ENCODE measurements at places on chromosomes 6 and 20. TPM values are rescaled to one million over a fixed set of nuclear protein-coding genes. Genes with fewer than 3 reads are reported as not detected.

DNA sequence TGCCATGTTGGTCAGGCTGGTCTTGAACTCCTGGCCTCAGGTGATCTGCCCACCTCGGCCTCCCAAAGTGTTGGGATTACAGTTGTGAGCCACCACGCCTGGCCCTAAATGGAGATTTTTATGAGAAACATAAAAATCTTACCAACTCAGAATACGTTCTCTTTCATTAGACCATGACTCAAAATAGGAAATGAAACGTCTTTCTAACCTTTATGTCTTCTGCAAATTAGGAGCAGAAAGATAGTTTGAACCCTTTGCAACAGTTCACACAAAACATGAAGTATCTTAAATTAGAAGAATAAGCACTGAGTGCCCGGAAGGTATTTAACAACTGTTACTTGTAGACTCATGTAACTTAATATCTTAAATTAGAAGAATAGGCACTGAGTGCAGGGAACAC, 48.3 kb downstream of the AHI1 start:
- DNase-seq = no peak

- no peak for DNase-seq
Observed at GRCh38 chr20:48166082-48166835, 381.0 kb upstream of the SULF2 start.

DNA sequence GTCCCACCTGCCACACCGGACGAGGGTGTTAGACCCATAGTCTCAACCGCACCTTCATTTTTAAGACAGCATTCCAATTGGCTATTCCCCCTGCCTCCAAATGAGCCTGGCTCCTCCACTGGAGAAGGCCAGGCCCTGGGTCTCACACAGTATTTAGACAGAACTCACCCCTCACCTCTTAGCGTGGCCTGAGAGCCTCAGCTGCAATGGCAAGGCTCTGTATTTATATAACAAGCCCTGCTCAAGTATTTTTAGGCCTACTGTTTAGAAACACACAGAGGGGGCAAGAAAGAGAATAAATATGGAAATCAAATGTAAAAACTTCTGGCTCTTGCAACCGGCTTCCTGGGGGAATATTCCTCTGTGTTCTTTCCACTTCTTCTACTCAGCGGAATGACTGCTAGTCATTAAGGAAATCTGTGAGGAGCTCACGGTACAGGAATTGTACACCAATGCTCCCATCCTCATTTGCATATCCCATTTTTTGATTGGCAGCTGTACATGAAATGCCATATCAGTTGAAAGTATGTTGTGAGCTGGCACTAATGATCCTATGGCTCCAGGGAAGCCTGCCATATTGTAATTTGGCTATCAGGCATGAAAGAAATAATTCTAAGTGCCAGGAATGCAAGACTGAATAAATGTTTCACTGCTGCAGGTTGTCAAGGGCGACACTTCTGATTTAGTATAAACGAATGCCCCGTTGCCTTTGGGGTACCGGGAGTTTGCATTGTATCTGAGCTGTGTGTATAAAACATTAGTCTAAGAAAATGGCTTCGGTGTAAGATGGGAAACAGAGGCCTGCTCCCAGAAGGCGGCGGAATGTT, 207.5 kb downstream of the ZNF217 start:
- no peak for DNase-seq

DNA sequence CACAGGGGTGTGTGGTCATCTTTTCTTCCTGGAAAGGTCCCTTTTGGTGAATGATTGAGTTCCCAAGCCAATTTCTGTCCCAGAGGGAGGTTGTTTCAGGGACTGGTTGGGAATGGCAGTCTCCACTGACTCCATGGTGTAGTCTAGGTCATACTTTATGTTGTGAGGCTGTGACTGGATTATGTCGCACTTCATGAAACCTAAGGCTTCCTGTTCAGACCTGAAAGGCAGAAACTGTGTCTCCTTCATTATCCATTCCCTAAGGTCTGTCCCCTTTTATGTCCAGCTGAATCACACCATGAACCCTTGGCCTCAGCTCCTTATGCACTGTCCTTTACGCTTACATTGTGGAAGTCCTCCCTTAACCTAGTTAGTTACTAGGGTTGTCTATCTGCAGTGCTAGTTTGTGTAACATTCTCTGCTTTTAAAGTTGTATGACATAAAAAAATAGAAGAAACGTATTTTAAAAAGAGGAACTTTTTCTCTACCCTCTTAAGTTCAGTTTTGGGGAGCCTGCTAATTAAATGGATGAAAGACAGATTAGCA, 191.3 kb downstream of the JARID2 start:
- no peak for DNase-seq

MYLK2 gene
- 65.9 TPM for total RNA-seq

GRCh38 chr6:139378882-139379341, 4.5 kb upstream of the CITED2 start:
- DNase-seq = no peak

GRCh38 chr6:64266351-64266821, 630.8 kb downstream of the PHF3 start:
- no peak for DNase-seq

- DNase-seq = no peak
Observed at GRCh38 chr20:32193996-32194395, 13.5 kb downstream of the PLAGL2 start.

SLC26A8 gene
- 0.11 TPM for total RNA-seq

DNA sequence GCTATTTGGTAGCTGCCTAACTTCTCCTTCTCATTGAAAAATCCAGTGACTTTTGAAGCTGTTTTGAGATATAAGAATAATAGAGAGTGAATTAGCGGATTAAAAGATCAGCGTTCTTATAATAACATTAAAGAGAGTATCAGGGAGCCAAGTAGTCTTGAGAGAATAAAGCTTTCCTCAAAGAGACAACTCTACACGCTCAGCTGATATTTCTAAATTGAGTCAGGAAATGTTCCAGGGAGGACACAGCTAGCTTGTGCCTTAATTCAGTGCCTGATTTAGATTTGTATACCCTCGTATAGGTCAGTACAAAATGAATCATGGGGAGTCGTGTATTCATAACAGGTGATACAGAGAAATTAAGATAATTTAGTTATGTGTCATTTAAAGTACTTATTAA, 75.1 kb upstream of the QKI start:
- DNase-seq = no peak

PRKN gene
- 13.2 TPM for total RNA-seq

MAP1LC3A gene
- 57.3 TPM for total RNA-seq

GRCh38 chr6:137772541-137773250, 94.4 kb upstream of the TNFAIP3 start:
- no peak for DNase-seq

AURKA gene
- 1.6 TPM for total RNA-seq

GRCh38 chr6:122730775-122731386, 48.6 kb upstream of the FABP7 start:
- DNase-seq = no peak

DNA sequence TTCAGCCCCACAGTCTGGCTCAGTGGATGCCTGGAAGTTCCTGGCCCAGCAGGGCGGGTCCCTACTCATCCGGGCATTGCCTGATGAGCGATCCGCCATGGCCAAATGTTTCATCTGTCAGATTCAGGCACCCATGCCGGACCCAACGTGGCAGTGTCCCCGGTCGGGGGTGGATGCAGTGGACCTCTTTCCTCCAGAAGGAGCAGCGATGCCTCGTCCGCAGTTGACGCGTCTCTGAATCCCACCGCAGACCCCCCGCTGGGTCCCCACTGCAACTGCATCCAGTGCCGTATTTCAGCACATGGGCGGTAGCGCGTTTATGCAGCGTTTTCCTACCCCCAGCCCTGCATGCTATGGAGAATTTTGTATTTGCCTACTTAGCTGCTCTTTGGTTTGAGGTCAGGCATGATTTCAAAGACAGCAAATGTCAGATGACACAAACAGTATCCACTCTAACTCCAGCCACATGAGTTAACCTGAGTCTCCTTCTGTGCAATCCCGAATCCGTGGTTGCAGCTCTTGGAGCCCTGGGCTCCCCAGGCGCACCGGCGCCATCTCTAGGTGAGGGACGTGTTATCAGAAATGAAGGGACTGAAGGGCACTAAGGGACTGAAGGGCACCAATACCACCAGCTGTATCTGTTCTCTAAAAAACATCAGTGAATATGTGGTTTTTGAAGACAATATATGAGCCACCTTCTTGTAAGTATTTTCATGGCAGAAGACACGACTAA, 72.6 kb upstream of the THBS2 start:
- no peak for DNase-seq

EPHA7 gene
- 0.88 TPM for total RNA-seq

GRCh38 chr20:56797023-56797422, 167.9 kb downstream of the TFAP2C start:
- no peak for DNase-seq

LRRC1 gene
- total RNA-seq = 8.5 TPM

GRCh38 chr6:27868311-27868710, 43.9 kb downstream of the OR2B2 start:
- DNase-seq = no peak

- DNase-seq = no peak
Observed at GRCh38 chr6:157943249-157943963, 38.3 kb upstream of the SYNJ2 start.

TOMM6 gene
- 186 TPM for total RNA-seq

PRICKLE4 gene
- 2.1 TPM for total RNA-seq

SOX4 gene
- 0.80 TPM for total RNA-seq

TNNC2 gene
- total RNA-seq = 2,919 TPM

- no peak for DNase-seq
Observed at GRCh38 chr6:109050012-109050411, 44.6 kb downstream of the SESN1 start.

GRCh38 chr20:19977373-19977770, 39.8 kb upstream of the NAA20 start:
- no peak for DNase-seq

GRCh38 chr6:113629975-113630737, 227.0 kb upstream of the MARCKS start:
- no peak for DNase-seq

DNA sequence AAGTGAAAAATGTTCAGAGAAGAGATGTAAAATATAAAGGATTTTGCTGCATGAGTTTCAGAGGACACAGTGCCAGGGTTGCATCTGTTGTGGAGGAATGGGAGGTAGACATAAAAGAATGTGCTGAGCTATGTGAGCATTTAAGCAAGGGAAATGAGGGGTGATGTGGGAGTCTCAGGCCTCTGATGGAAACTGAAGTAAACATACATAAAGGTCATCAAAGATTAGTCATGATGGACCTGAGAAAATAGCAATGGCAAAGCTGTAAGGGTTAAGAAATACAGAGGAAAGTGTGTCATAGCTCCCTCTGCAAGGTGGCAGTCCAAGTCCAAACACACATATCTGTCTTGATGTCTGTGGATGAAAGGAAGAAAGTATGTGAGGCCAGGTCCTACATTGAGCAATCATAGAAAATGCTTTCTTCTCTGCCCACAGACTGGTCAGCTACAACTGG, 306.6 kb upstream of the ECI2 start:
- DNase-seq = no peak

GRCh38 chr20:47198254-47198671, 158.2 kb downstream of the ZMYND8 start:
- no peak for DNase-seq

- DNase-seq = no peak
Observed at GRCh38 chr6:36484736-36485135, 41.9 kb downstream of the KCTD20 start.

DNA sequence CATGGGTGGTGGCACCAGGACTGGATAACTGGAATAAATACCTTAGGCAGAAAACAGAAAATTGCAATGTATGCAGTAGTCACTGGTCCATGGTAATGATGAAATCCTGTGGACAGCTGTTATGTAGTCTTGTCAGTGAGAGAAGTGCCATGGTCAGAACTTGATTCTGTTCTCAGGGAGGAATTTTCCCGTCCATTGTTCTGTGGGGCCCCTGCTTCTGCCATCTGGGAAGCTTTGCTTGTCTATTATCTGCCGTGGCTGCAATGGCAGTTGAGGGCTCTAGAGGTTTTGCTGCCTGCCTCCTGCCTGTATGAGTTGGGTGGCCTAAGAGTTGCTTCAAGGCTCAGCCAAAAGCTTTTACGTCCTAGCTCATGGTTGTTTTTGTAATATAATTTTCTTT, 126.8 kb upstream of the SLC35B3 start:
- no peak for DNase-seq

RREB1 gene
- total RNA-seq = 18.0 TPM

DNA sequence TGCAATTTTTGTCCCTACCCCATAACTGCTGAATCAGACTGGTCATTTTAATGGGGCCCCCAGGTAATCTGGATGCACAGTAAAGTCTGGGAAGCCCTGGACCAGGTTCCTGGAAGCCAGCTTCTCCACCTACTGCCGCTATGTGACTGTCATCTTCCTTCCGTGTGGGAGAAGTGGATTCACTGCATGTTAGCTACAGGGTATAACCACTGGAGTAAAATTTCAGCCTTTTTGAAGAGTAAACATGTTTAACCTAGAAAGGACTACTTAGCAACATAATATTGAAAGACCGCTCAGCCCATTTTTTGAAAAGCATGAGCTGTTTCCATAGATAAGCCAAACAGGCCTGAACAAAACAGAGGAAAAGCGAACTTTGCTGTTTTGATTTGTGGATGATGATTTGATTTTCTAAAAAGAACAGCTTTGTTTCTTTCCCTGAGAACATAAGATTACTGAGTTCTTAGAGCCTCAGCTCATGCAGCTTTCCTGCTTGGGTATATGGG, 208.1 kb downstream of the PLCB4 start:
- DNase-seq = no peak

DNA sequence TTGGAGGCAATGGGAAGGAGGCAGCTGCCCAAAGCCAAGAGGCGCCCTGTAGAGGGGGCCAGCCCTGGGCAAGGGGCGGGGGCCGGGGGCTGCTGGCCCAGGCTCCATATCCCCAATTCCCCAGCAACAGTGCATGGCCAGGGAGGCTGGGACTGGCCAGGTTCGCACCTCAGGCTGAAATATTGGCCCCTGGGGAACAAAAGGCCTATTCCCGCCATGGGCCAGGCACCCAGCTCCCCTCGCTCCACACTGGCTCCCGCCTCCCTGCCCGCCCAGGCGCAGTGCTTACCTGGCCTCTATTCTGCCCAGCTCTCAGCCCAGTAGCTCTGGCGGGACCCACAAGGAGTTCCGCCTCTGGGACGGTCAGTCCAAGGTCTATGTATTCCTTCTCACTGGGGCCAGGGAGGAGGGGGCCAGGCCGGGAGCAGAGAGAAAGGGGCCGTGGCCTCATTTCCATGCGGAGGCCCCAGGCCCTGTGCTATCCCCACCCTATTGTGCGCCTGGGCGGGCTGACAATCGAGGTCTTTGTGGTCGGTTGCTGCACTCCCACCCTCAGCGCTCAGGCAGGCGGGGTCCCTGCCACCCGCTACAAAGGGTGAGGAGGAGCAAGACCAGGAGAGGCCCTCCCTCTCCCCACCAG, 42.3 kb downstream of the YTHDF1 start:
- no peak for DNase-seq

DNA sequence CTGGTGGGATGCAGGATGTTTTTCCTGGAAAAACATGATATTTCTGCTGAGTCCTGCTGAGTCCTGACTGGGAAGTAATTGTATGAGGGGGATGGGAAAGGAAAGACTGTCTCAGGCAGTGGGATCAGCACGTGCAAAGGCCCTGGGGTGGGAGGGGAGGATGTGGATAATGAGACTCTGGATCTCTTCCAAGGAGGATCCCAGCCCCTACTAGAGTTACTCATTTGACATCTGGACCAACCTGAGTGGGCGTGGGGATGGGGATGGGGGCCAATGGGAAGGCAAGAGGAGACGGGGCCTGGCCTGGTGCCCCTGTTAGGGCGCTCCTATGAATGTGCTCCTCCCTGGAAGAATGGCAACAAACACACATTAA, 73.0 kb downstream of the CD40 start:
- no peak for DNase-seq

TSHZ2 gene
- total RNA-seq = 2.7 TPM
